ENCODE measurements at places on chromosomes 13 and 19.

DNA sequence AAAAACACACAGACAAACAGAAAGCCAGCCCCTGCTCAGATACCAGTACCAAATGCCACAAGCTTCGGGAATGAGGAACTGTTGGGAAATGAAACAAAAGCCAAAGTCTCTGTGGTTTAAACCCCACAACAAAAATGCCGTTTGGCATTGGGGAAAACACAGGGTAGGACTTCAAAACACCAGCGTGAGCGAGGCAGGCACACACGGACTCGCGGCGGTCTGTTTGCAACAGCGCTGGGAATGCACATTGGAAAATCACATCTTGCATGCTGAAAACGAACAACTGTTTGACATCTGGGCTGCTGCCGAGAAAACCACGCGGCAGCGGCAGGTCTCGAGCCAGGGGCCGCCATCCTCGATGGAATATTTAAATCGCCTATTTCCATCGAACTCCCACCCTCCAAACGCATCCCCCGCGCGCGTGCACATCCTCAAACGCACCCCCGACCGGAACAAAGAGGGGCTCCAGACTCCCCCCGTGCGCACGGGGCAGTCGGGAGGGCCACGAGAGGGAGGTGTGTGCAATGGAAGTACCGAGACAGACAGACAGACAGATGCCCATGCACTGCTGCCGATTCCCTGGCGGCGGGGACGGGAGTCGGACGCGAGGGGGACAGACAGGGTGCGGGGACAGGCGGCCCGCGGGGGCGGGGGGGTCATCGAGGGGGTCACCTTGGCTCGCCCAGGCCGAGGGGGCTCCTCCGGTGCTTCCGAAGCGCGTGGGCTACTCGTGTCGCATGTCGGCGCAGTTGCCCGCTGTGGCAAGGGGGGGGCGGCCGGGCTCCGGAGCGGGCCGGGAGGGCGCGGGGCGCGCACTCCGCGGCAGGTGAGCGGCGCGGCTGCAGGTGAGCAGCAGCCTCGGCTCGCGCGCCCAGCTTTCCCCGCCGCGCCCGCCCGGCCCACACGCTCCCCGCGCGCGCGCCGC is at the start of gene GPR12:
Gene GPR12, minus strand, starts transcription at position 880 of the 925 bp plus-strand sequence. CDS start 959 bp downstream, outside the sequence.
- no peak for DNase-seq

DNA sequence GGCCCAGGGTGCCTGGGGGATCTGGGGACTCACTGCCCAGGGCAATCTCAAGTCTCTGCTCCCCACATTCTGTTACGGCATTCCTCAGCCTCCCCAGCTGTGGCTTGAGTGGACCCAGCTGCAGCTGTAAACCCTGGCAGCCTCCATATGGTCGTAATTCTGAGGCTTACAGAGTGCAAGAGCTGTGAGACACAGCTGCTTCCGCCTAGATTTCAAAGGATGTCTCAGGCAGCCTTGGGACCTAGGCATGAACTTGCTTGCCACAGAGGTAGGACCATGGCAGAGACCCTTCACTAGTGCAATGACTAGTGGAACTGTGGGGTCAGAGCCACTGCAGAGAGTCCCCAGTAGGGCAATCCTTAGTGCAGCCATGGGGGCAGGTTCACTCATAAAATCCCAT is 297.5 kb downstream of the ENOX1 start:
- DNase-seq: no peak

DNA sequence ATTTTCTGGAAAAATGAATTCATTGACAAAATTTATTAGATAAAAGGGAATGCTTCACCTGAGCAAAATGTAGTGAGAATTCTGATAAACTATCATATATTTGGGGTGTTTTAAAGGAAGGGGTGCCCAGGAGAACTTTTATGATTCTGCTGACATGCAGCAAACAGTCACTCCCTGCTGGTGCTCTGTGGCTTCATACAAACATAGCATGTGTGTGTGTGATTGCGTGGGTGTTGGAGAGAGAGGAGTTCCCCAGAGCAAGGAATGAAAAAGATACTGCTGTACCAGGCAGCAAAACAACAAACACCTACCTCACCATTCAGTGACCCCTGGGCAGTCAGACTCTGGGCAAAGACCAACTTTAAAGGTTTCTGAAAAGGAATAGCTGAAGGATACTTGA is 546.7 kb downstream of the RFC3 start:
- no peak for DNase-seq

- DNase-seq: no peak
Observed at GRCh38 chr13:28540612-28541011, 45.7 kb upstream of the FLT1 start.

GRCh38 chr19:56314018-56314380 is 640 bp downstream of the ZSCAN5A start:
- no peak for DNase-seq

- DNase-seq: no peak
Observed at GRCh38 chr19:47141695-47142094, 11.1 kb downstream of the SAE1 start.

- DNase-seq: no peak
Observed at GRCh38 chr13:102369302-102369701, 32.5 kb downstream of the FGF14 start.

DNA sequence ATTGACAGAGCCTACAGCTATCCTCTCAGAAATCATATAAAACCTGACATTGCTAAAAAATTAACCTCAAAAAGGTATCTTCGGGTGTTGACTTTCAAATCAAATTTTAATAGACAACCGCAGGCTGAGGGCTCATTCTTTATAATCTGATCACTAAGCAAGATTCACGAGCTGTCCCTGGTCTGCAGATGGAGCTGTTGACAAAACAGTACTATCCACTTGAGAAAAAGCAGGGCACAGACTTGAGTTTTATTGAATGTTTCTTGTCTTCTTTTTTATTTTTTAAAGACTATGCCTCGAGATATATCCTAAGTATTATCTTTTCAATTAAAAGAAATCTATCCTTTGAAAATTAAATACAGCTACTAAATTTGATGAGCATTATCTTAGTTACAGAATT is 540.5 kb downstream of the PCDH9 start:
- no peak for DNase-seq

GRCh38 chr19:31326329-31327028 is 22.8 kb downstream of the TSHZ3 start:
- no peak for DNase-seq

DNA sequence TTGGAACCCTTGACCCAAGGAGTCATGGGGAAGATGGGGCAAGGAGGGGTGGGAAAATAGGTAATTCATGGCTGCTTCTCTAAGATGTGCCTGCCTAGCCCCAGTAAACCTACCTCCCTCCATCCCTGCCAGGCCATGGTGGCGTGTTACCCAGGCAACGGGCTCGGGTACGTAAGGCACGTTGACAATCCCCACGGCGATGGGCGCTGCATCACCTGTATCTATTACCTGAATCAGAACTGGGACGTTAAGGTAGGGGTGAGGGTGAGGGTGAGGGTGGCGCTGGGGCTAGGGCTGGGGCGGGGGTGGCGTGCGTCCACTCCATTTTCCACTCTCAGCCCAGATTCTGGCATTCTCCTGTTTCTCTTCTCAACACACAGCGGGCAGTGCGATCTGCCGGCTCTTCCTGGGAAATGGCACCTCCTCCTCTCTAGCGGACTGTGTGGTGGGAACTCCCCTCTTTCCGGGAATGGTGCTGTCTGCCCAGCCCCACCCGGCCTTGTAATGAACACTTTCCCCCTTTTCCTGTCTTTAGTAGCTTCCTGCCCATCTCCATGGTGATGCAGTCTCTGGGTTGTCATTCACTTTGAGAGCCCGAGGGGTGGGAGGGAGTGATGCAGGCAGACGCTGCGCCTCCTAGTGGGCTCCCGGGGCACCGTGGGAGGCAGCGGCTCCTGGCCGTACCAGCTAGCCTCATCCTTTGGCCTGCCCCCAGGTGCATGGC is 7.6 kb downstream of the EGLN2 start:
- DNase-seq: no peak

DNA sequence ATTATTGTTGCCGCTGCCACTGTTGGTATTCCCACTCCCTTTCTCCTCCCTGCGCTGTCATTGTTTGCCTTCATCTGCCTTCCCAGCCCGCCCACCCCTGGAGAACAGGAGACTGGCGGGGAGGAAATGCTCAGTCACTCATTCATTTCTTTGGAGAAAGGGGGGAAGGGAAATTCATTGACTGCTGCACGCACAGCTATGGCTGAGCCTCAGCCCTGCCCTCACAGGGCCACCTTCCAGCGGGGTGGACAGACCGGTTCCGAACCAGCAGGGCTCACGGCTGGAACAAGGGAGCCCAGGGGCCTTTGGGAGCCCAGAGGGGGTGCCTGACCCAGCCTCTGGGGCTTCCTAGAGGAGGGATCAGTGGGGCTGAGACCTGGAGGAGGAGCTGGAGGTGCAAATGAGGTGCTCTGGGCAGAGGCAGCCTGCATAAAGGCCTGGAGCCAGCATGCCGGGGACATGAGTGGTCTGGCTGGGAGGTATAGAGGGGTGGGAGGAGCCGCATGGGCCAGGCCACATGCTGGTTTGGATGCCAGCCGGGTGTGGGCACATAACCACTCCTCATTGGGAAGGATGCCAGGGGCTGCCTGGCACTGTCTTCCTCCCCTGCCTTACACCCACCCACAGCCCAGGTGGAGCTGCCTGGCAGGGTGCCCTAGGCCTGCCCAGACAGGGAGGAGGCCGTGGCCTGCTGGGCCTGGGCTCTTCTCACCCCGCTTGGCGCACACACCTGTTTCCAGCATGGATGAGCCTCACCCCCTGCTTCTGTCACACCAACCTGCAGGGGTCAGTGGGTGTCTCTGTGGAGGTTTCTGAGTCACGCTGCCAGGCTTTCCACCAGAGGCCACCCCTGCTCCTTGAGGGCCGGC is 26.8 kb downstream of the PPP5C start:
- DNase-seq: no peak

- DNase-seq: no peak
Observed at GRCh38 chr19:6459262-6460098, at the start of gene SLC25A23. SLC25A23 (minus strand) TSS chr19:6459792; CDS start chr19:6459628, 164 bp downstream.

- DNase-seq: no peak
Observed at GRCh38 chr13:27965740-27966640, 3.1 kb downstream of the CDX2 start.

- DNase-seq: no peak
Observed at GRCh38 chr13:41178040-41178439, 16.3 kb downstream of the KBTBD7 start.

GRCh38 chr19:18863843-18864362 is 32.1 kb downstream of the CERS1 start:
- no peak for DNase-seq

DNA sequence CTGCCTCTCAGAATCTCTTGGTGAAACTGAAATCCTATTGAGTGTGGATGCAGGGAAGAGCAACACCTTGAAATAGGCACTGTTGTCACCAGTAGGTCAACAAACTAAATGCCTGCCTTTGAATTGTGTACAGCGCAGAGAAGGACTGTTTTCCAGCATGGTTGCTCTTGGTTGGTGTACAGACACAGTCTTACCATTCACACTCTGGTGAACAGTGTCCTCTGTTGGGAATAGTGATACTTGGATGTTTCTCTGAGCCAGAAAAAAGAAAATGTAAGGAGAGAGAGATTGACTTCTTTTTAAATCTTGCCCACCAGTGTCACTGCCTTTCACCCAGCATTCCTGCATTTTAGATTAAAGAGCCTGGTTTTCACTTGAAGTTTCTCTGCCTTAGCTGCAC is 179.7 kb downstream of the STK24 start:
- DNase-seq: no peak

DNA sequence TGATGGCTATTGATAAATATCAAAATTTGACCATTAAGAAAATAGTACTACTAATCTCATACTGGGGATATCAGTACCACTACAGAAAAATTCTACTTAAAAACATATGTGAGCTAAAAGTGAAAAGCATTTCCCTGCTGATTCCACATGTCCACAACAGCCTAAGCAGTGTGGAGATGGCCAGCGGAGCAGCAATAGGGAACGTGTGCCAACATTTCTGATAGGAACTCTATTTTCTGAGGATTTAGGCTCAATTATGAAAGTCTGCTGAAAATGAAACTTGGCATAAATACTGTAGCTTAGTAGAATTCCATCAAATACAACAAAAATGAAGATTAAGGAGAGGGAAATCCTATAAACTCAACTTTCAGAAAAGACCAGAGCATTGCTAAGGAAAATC is 311.6 kb downstream of the ENOX1 start:
- DNase-seq: no peak

DNA sequence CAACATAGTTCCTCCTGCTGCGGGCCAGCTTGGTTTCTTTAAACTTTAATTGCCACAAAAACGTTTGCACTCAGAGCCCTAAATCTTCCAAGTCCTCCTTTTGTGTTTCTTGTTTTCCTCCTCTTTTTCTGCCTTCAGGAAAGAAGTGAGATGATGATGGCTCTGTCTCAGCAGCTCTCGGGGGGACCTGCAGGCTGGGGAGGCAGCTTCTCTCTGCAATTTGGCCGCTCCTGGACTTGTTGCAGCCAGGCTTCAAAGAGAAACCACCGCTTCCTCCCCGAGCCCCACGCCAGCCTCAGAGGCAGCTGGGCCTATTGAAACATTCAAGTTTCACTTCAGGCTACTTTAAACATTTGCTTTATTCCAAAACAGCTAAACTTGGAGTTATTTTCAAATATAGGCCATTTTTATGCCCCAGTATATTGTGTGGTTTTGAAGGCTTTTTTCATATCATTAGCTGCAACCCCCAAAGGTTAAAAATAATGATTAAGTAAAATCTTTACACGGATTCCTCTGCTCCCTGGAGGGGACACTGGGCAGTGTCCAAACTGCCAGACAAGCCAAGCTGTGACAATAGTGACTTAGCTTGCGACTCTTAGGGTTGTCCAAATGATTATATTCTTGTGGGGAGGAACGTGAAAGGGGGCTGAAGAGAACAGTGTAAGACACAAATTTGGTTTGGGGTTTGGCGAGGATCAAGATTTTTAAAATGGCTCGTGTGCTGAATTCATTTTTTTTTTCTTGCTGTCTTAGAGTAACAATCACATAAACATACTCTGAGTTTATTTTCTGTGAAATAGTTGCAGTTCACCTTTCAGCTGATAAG is 330.8 kb downstream of the DLEU7 start:
- DNase-seq: no peak

DNA sequence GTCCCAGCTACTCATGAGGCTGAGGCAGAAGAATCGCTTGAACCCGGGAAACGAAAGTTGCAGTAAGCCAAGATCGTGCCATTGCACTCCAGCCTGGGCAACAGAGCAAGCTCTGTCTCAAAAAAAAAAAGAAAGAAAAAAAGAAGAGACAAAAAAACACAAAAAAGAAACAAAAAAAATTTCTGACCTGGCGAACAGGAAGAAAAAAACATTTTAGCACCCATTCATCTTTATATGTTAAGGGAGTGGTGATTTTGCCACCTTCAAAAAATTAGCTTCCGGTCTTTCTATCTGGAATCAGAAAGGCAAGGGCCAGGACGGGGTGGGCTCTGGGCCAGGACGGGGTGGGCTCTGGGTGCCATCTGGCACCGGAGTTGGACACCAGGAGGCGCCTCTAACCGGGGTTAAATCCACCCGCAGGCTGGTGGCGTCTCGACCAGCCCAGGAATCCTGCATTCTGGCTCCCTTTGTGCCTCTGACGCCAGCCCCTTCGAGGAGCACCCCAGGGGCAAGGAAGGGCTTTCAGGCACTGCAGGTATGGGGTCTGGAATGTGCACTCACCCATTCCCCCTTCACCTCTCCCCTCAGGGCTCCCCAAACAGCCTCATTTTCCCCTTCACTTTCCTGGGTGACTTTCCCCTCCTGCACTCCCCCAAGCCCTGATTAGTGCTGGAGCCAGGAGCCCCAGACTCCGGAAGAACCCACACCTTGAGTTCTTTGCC is 10.4 kb upstream of the ZSWIM4 start:
- no peak for DNase-seq

All from cortex of kidney (tissue), 1 donor.